ENCODE measurements at places on chromosomes 4 and X. TPM values are rescaled to one million over a fixed set of nuclear protein-coding genes. Genes with fewer than 3 reads are reported as not detected.

DNA sequence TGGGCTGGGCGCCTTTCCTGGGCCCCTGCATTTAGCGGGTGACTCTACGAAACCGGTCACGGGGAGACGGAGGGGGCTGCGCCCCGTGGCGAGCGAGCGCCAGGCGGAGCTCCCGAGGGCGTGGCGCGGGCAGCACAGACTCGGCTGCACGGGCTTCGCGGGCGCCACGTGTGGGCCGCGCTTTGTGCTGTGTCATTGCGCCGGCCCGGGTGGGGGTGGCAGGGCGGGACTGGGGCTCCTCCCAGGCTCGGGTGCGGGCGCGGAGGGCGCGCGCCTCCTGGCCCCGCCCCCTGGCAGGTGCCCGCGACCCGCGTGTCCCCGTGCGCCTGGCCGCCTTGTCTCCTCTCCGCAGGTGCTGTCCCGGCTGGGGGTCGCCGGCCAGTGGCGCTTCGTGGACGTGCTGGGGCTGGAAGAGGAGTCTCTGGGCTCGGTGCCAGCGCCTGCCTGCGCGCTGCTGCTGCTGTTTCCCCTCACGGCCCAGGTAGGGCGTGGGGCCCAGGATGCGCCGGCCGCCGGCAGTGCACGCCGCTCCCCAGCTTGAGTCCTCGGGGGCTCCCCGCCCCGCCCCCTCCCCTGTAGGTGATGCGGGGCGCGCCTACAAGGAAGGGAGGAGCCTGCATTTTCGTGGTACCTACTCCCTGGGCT is 651 bp downstream of the UCHL1 start:
- DNase-seq, result no peak

DNA sequence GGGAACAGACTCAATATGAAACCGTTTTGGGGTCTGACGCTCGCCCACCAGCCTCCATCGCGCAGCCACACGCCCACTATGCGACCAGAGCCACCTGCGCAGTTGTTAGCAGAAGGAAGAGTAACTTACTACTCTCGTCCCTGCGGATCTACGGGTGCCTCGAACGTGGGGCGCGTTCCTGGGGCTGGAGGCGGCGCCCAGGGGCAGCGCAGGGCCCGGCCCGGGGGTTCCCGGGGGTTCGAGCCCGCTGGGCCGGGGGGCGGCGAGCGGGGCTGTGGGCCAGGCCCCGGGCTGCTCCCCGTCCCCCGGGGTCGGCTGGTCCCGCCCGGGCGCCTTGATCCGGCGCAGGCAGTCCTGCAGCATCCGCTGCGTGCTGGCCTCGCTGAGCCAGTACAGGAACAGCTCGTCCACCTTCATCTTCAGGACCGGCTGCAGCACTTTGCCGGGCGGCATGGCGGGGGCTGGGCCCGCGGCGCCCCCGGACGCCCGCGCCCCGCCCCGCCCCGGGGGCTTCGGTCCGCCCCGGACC is 404 bp downstream of the PPP2R3B start:
- no peak for DNase-seq

The CXXC4 gene
- polyA plus RNA-seq, result 6.9 TPM

The CTPS2 gene
- polyA plus RNA-seq, result 36.7 TPM

DNA sequence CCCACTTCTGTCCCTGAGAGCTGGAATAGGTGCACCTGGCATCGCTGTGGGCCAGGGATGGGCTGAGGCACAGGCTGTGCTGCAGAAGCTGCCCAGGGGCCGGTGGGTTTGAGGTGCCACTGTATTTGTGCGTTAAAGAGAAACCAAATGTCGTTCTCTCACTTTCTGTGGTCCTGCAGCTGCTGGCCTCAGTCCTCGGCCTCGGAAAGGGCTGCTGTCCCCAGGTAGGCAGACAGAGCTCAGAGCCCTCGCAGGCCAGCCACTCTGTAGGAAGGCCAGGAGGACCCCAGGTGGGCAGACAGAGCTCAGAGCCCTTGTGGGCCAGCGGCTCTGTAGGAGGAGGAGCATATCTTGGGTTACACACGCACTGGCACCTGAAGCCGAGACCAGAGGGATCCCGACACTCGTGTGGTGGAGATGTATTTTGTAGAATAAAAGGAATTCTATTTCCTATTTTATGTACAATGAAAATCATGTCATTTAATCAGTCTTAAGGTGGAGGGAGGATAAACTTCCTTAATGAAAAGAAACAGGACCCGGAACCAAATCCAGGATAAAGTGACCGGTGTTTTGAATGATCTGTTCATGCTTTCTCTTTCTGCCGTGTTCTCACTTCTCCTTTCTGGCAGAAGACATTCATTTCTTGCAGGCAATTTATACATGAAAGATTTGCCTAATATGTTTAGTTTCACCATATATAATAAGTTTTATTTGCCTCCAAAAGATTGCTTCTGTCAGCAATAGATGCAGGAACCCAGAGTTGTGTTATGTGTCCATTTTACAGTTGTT is 54.4 kb upstream of the HGFAC start:
- DNase-seq, result no peak

DNA sequence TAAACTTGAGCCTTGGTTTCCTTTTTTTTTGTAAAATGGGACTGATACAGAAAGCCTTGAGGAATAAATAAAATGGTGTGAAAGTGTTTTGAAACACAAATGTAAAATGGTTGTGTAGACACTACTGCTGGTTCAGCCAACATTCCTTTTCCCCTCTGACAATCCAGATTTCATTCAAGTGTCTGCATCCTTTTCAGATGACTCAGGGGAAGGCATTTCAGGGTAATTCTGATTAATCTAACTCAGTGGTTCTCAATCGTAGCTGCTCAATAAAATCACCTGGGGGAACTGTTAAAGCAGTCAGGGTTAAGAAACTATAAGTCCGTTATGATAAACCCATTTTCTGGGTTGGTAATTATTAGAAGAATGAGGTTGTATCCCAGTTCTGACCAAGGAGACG is 4.6 kb downstream of the ARHGAP10 start:
- no peak for DNase-seq

GRCh38 chr4:125758438-125758837 is 443.7 kb downstream of the FAT4 start:
- DNase-seq, result no peak
